Calu3 (cell line): ENCODE measurements at places on chromosomes 7 and 10. TPM values are rescaled to one million over a fixed set of nuclear protein-coding genes. Genes with fewer than 3 reads are reported as not detected.

- peaks cover 23% of the 10 kb centered on the region for H3K4me1 ChIP-seq
- H3K27me3 ChIP-seq = peaks cover 9% of the 10 kb centered on the region
- DNase-seq = peak; percentile 48
- peak overlapping the region; percentile 79 for H3K4me3 ChIP-seq
- H3K36me3 ChIP-seq = peaks cover 38% of the 10 kb centered on the region
These were observed 65.3 kb downstream of the PDIA4 start for GRCh38 chr7:148962823-148963582.

The BUD31 gene
- total RNA-seq = 62.8 and 82.7 TPM in 2 replicates

DNA sequence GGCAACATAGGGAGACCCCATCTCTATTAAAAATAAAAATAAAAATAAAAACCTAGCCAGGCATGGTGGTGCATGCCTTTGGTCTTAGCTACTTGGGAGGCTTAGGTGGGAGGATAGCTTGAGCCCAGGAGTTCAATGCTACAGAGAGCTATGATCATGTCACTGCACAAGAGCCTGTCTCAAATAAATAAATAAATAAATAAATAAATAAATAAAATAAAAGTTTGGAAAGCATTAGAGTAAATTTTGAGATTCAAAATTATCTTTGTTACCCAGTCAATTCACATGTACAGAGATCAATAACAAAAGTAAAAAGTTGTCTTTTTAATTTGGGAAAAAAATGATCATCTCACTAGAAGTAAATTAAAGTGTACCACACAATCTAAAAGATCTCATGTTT is 255.8 kb upstream of the MYO3A start:
- H3K4me3 ChIP-seq = no peak overlapping the region
- no peaks in the 10 kb centered on the region for H3K27me3 ChIP-seq
- no peaks in the 10 kb centered on the region for H3K36me3 ChIP-seq
- no peak overlapping the region for H3K27ac ChIP-seq

DNA sequence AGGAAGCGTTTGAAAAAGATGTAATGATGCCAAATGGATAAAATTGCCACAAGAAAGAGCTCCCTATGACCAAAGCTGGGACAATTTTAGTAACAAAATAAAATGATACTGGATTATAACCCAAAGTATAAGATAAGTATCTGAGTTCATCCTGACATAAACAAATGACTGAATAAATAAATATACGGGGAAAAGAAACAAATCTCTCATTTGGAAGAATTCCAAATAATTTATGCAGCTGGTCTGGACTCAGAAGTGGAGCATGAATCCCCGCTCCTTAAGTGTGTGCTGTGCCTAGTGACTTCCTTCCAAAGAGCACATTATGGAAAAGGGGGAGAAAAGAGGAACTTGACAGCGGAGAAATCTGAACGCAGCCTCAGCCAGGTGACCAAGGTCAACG is 186.2 kb downstream of the RAMP3 start:
- no peaks in the 10 kb centered on the region for H3K4me1 ChIP-seq
- H3K27ac ChIP-seq = no peak overlapping the region
- no peak for DNase-seq
- H3K4me3 ChIP-seq = no peak overlapping the region

- H3K4me1 ChIP-seq = peaks cover 76% of the 10 kb centered on the region
- no peaks in the 10 kb centered on the region for H3K27me3 ChIP-seq
- peak overlapping the region; percentile 70 for H3K27ac ChIP-seq
- peaks cover 56% of the 10 kb centered on the region for H3K36me3 ChIP-seq
These were observed 187.8 kb downstream of the FAM107B start for GRCh38 chr10:14586901-14587300.

The NYAP1 gene
- total RNA-seq = 0.38 and 0.39 TPM in 2 replicates

The ZNF438 gene
- total RNA-seq = 4.0 and 4.3 TPM in 2 replicates

The TMEM229A gene
- not detected in 2 replicates for total RNA-seq

- peaks cover 9% of the 10 kb centered on the region for H3K4me1 ChIP-seq
- H3K27me3 ChIP-seq = no peaks in the 10 kb centered on the region
- DNase-seq = no peak
- H3K27ac ChIP-seq = no peak overlapping the region
- no peaks in the 10 kb centered on the region for H3K36me3 ChIP-seq
- no peak overlapping the region for H3K4me3 ChIP-seq
These were observed 143.5 kb upstream of the LRRN3 start for GRCh38 chr7:110947408-110947807.

The MMS19 gene
- 39.8 and 46.5 TPM in 2 replicates for total RNA-seq

GRCh38 chr10:122170802-122171201 is 100.3 kb upstream of the BTBD16 start:
- no peak for DNase-seq
- H3K4me3 ChIP-seq = no peak overlapping the region
- H3K36me3 ChIP-seq = no peaks in the 10 kb centered on the region
- H3K27ac ChIP-seq = no peak overlapping the region

The LRIT2 gene
- not detected in 2 replicates for total RNA-seq
